T1000 (cell line): ENCODE measurements at places on chromosomes 2 and 18.

- no peak for DNase-seq
Measured at GRCh38 chr2:54209379-54209778, 46.6 kb downstream of the TSPYL6 start.

- DNase-seq = no peak
Measured at GRCh38 chr2:15506229-15506819, 54.8 kb downstream of the NBAS start.

DNA sequence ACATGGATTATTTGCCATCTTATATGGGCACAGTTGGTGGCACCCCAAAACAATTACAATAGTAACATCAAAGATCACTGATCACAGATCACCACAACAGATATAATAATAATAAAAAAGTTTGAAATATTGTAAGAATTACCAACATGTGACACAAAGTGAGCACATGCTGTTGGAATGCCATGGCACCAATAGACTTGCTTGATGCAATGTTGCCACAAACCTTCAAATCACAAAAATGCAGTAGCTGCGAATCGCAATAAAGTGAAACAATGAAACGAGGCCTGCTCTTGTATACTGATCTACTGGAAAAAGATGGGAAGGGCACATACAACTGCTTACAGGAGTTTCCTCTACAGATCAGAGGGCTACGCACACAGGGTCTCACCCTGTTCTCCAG, 32.2 kb upstream of the AMMECR1L start:
- no peak for DNase-seq

DNA sequence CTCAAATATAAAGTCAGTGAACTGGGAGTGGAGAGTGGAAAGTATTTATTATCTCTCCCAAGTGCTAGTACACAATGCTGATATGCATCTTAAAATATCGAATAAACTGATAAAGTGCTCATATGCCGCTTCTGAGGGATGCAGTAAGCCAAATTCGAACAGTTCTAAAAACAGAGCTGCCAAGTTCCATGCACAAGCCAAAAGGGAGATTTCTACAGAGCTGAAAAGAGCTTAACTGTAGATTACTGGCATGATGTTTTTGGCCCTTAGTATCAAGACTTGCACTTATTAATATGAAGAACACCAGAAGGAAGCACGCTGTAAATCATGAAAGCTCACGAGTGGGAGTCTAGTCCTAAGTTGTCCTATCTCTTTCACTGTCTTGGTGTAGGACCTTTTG, 7.9 kb downstream of the TMEFF2 start:
- no peak for DNase-seq

DNA sequence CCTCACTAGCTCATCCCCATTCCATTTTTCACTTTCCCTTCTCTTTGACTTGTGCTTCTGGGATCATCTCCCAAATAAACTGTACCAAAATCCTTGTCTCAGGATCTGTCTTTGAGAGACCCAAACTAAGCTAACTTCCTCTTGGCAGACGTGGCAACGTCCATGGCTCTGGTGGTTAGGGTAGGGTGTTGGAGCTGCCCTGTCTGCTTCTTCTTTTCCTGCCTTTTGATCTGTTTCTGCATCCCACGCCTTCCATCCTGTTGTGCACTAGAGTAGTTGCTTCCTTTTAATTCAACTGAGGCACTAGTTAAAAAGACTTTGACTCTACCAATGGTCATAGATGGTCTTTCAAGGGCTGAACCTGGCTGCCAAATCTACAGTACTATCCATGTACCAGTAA, 5.5 kb upstream of the MAP4K4 start:
- no peak for DNase-seq

- DNase-seq = no peak
Measured at GRCh38 chr2:86292571-86293515, 44.6 kb downstream of the REEP1 start.

GRCh38 chr2:45010702-45011012, 1.4 kb upstream of the SIX2 start:
- no peak for DNase-seq

DNA sequence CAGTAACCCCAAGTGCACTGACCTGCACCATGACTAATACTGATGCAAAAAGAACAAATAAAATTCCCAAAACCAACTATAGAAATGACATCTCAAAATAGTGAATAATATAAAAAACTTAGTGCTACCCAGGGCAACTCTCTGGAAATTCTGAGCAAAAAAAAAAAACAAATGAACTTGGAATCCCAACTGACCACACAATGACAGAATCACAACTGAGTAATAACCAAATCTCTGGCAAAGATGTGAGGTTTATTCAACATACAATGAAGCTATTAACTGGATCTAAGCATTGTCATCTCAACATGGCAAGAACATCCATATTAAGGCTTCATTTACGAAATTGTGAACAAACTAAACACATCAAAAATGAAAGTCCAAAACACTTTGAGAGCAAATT, 22.7 kb downstream of the EXOC6B start:
- DNase-seq = no peak

DNA sequence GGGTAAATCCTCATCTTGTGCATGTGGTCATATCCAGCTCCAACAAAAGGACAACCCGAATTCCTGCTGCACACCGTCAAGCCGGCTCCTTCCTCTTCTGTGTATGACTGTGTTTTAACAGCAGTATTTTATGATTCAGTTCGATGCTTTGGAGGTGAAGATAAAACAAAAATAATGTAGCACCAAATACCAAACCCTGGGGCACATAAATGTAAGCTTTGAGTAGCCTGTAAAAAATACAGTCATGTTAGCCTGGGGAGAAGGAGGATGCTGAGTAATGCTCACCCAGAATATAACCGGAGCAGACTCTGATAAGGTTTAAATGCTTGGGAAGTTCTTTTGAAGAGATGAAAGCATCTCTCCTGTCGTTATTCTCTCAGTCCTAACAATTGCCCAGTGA, 225.0 kb downstream of the SUCLG1 start:
- DNase-seq = peak; percentile 41

DNA sequence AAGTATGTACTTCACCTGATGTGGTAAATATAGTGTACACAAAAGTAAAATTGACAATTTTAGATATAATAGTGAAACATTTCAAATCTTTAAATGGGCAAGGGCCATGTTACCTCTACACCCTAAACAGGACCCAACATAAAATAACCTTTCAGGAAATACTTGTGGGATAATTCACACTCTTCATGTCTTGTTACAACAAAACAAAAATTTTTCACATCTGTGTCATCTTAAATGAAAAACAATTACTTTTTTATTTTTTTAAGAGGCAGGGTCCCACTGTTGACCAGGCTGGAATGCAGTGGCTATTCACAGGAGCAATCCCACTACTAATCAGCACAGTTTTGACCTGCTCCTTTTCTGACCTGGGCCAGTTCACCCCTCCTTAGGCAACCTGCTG, 42.1 kb downstream of the SRBD1 start:
- DNase-seq = no peak

DNA sequence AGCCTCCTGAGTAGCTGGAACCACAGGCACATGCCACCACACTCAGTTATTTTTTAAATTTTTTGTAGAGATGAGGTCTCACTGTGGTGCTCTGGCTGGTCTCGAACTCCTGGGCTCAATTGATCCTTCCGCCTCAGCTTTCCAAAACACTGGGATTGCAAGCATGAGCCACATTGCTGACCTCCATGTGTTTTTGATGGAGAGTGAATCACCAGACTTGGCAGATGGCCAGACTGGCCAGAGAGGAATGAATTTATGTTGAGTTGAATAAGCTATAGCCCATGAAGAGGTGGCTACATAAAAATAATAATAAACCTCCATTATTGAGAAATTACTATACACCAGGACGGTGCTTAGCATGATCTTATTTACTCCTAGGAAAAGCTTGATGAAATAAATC, 91.5 kb downstream of the MREG start:
- peak; percentile 44 for DNase-seq

DNA sequence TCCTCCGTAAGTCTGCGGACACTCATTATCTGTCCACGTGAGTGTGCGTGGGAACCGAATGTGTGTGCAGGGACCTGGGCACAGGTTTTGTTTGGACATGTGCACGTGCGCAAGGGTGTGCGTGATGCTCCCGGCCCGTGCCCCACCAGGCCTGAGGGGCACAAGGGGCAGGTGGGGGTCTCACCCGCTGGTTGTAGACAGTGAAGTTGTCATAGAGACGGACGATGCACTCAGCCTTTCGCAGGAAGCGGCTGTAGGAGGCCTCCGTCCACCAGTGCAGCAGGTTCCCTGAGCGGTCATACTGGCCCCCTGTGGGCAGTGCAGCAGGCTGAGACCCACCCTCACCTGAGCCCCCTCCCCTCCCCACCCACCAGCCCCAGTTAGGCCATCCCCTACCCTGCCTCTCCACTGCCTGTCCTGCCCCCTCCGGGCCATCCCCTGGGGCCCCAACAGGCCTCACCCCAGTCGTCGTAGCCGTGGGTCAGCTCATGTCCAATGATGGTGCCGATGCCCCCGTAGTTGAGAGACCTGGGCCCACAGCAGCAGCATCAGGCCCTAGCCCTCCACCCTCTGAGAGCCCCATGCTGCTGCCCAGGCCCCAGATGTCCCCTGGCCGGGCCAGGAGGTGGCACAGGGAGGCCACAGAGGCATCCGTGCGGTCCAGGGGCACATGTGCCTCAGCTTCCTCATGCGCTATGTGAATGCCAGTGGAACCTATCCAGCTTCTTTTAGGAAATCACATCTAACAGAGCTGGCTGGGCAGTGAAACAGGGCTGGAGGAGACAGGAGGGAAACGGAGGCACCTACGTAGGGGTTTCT, 6.1 kb downstream of the ECEL1 start:
- no peak for DNase-seq

DNA sequence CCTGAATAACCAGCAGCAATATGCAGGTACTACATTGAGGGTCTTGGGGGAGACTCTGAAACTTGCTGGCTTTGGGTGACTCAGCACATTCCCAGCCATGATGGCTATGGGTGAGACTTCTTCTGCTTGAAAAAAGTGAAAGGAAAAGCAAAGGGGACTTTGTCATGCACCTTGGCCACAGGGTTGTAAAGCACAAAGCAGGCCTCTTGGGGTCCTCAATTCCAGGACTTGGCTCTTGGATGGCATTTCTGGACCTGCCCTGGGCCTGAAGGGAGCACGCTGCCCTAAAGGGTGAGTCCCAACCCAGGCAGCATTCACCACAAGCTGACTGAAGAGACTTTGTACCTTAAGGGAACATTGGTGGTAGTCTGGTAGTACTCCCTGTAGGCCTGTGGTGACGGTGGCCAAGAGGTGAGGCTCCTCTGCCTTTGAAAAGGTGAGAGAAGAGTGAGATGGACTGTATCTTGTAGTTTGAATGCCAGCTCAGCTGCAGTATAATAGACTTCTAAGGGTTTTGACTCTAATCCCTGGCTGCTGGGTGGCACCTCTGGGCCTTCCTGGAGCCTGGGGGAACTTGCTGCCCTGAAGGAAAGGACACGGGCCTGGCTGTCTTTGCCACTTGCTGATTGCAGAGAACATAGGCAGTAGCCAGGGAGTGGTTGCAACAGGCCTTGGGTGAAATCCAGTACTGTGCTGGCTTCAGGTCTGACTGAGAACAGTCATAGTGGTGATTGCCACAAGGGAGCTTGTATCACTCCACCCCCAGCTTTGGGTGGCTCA, 36.5 kb upstream of the CYTIP start:
- no peak for DNase-seq

DNA sequence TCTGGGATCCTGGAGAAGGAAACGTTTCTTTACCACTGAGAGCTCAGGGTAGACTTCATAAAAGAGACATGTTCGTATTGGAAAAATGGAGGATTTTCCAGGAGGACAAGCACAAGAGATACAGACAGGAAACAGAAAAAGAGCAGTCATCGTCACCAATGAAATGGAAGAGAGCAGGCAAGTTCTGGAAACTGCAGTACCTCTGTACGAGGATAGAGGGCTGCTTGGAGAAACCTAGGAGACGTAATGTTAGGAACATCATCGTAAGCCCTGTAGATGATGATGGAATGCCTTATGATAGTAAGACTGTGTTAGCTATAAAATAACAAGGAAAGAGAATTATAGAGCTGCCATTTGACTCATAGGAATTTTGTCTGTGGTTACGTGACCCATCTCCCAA, 121.1 kb upstream of the KLHL14 start:
- DNase-seq = no peak

GRCh38 chr18:77039196-77040130, 93.1 kb downstream of the MBP start:
- DNase-seq = no peak

DNA sequence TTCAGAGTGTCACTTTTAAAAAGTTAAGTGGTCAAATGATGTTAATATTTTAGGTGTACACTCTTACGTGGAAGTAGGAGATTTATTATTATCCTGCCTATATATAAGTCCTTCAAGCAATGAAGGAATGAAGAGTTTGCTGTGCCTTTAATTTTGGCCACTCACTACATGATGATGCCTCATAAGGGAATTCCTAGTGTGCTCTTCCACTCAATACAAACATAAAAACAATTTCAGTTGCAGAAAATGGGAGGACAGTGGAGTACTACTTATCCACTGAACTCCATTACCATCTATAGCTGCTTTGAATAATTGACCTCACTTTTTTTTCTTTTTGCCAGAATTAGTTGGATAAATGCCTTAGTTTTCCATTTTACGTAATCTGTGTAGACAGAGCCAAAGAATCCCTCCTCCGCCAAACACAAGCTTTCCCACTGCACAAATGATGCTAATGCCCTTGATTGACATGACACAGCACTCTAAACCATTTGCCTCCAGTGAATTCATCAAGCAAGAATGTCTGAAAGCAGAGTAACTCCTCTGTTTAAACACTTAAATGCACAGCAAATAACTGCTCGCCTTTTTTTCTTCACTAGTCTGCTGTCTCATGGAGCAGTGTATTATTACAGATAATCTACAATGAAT, 751.1 kb upstream of the FANCL start:
- DNase-seq = no peak

DNA sequence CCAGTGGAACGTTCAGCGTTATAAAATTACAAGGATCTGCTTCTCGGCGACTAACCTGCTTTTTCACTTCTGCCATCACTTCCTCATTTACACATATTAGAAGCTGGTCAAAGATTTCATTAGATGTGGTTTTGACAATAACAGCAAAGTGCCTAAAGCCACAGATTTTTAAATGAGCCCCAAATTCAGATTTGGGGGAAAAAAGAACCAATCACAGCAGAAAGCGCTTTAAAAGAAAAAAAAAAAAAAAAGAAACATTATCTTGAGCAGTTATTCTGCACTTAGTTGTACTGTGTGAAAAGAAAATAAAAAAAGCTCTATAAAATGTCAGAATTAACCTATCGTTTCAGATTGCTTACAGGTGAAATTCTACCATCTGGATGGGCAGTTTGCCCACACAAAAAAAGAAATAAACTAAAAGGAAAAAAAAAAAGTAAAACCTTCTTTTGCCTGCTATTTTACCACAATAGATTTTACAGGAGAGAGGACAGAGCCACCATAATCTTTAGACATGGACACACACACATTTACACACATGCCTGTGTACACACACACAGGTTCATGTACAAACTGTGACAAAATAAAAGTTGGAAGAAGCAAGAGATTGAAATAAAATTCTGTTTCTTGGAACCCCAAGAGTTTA, 167.2 kb downstream of the TCF4 start:
- no peak for DNase-seq

GRCh38 chr18:79506191-79507075, 110.7 kb downstream of the NFATC1 start:
- DNase-seq = no peak

GRCh38 chr2:164061129-164061746, 325.4 kb upstream of the FIGN start:
- no peak for DNase-seq
